Fibroblast of skin of left biceps (primary cell): ENCODE measurements at places on chromosomes 5 and 9.

GRCh38 chr5:141506381-141507155 is 17.7 kb downstream of the PCDHGC5 start:
- DNase-seq, result no peak

DNA sequence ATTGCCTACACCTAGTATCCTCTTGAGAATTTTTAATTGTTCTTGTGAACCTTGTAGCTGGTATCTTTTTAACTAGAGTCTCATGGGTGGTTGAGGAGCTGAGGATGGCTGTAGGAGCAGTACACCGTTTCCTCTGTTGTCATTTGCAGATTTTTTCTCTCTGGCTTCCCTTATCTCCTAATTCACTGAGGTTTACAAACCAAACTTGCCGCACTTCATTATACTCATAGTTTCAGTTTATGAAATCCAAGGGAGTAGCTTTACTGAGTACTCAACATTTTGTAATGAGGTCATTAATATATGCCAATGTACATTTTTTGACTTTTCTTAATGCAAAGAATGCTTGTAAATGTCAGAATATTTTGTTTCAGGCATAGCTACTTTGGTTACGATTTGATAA is 154.2 kb downstream of the CCDC171 start:
- no peak for DNase-seq

GRCh38 chr5:125891061-125891725 is 532.0 kb upstream of the GRAMD2B start:
- DNase-seq, result no peak

DNA sequence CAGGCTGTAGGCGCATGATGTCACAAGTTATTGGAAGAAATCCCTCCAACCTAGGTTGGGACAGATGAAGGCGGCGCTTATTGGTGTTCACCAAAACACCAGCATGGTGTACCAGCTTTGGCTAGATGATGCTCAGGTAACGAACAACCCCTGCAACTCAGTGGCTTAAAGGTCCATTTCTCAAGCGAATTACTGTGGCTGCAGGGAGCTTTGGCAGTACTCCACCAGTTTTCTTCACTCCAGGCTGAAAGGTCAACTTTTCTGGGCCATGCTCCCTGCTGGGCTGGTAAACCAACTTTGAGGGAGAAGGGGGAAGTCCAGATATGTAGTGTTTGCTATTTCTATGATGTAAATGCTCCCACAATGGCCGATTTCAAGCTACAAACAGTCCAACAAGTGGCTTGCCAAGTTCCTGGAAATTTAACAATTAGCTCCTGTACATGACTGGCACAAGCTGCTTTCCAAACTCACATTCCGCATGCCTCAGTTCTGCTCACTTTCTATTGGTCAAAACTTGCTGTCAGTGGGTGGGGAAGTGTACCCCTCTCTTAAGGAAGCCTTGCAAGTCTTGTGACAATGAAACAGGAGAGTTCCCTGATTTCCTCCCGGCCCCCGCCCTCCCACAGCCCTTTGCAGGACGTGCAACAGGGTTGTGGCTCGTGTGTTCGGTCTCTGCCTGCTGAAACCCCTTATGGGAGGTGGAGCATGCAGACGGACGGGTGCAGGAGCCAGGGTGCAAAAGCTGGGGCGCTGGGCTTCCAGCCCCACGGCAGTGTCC is 588 bp upstream of the ZBED3 start:
- no peak for DNase-seq

DNA sequence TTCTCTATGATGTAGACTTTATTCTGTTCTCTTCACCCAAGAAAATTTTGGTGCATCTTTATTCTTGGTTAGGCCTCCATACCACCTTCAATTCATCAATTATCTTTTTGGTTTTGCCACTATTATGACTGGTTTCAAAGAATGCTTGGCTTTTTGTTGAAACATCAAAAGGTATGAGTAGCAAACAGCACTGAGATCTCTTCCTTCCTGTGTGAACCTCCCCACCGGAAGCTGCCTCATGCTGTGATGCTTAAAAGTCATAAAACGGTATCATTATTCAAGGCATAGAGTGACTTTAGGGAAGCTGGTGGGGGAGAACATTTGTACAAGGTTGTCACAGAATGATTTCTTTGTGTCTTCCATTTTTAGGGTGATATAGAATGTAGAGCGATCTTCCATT is 70.6 kb downstream of the IQGAP2 start:
- no peak for DNase-seq
